ENCODE measurements at places on chromosomes 13 and 19. TPM values are rescaled to one million over a fixed set of nuclear protein-coding genes. Genes with fewer than 3 reads are reported as not detected.

Gene CDK8
- total RNA-seq, result 12.8 TPM

Gene IZUMO2
- not detected for total RNA-seq

Gene OVOL3
- total RNA-seq, result not detected

Gene ZNF799
- total RNA-seq, result 6.1 TPM

Gene C19orf67
- not detected for total RNA-seq
